ENCODE measurements at places on chromosomes 5 and 9.

DNA sequence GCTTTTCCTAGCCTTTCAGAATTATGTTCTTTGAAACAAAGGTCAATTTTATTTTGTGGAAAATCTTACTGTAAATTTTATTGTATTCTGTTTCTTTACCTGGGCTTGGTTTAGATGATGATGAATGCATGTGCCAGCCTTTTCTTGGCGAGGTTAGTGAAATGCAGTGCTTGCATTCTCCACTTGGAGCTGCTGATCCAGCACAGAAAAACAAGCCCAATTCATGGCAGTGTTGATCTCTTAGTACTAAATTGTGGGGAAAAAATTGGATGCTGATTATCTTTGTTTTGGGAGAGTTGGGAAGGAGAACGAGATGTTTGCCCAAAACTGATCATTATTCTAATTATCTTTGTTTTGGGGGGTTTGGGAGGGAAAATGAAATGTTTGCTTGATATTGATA, 3.7 kb downstream of the HABP4 start:
- H3K27me3 ChIP-seq = no peaks in the 10 kb centered on the region
- H3K36me3 ChIP-seq = no peaks in the 10 kb centered on the region
- H3K4me1 ChIP-seq = peaks cover 17% of the 10 kb centered on the region
- peak; percentile 57 for DNase-seq
- H3K4me3 ChIP-seq = no peak overlapping the region
- H3K27ac ChIP-seq = no peak overlapping the region

GRCh38 chr5:163712011-163712410, 206.6 kb downstream of the MAT2B start:
- no peaks in the 10 kb centered on the region for H3K36me3 ChIP-seq
- no peaks in the 10 kb centered on the region for H3K4me1 ChIP-seq
- no peak for DNase-seq
- no peaks in the 10 kb centered on the region for H3K27me3 ChIP-seq

DNA sequence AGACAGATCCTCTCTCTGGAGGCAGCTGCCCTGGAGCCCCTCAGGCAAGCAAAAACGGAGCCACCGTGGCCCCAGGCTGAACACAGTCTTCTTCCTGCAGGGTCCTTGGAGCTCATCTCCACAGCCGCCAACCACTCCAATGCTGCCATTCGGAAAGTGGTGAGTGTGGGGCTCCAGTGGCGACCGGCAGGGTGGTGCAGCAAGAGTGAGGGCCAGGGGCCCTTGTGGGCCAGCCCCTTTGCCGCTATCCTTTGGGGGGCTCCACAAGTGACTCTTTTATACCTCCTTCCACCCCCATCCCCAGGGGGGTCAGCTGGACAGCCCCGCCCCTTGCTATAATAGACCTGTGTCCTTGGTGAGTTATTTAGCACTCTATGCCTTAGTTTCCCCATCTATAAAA, 47.4 kb upstream of the SUSD3 start:
- H3K27ac ChIP-seq = no peak overlapping the region
- peaks cover 20% of the 10 kb centered on the region for H3K4me1 ChIP-seq
- H3K27me3 ChIP-seq = no peaks in the 10 kb centered on the region

DNA sequence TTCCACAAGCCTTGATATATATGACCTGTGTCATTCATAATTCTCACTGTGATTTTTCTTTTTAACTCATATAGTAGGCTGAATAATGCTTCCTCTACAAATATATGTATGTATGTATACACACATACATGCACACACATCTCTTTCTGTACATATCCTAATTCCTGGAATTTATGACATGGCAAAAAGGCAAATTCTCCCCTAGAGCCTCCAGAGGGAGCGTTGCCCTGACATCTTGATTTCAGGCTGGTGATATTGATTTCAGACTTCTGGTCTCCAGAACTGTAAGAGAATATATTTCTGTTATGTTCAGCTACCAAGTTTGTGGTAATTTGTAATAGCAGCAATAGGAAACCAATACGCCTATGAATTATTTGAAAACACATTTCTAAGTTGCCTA, 166.6 kb upstream of the GAS1 start:
- H3K36me3 ChIP-seq = no peaks in the 10 kb centered on the region
- H3K27ac ChIP-seq = no peak overlapping the region
- H3K27me3 ChIP-seq = no peaks in the 10 kb centered on the region
- no peak overlapping the region for H3K4me3 ChIP-seq

GRCh38 chr5:115542651-115543364, 1.8 kb downstream of the FEM1C start:
- H3K36me3 ChIP-seq = peaks cover 48% of the 10 kb centered on the region
- peak overlapping the region; percentile 96 for H3K27ac ChIP-seq
- no peaks in the 10 kb centered on the region for H3K27me3 ChIP-seq
- DNase-seq = no peak
- H3K4me1 ChIP-seq = peaks cover 11% of the 10 kb centered on the region

DNA sequence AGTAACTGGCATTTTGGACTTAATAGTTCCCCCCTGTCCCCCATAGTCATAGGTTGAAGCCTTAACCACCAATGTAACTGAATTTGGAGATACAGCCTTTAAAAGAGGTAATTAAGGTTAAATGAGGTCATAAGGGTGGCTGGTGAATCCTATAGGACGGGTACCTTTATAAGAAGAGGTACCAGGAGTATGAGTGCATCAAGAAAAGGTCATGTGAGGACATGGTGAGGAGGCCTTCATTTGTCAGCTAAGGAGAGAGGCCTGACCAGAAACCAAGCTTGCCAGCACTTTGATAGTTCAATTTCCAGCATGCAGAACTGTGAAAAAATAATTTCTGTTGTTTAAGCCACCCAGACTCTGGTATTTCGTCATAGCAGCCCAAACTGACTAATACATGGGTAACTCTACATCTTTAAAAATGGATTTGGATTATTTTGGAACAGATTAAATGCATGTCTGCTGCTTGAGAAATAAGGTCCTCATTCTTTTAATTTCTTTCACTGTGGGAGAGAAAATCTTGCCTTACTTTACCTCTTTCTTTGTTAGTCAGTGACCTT, 9.7 kb downstream of the RASA1 start:
- peaks cover 46% of the 10 kb centered on the region for H3K36me3 ChIP-seq
- H3K4me1 ChIP-seq = 0 out of 2 replicates have a peak, but pooled peaks cover 7% of the 10 kb centered on the region
- no peak overlapping the region for H3K4me3 ChIP-seq
- no peak for DNase-seq
- no peak overlapping the region for H3K27ac ChIP-seq
- H3K27me3 ChIP-seq = no peaks in the 10 kb centered on the region

- H3K27ac ChIP-seq = peak overlapping the region; percentile 34
- H3K27me3 ChIP-seq = no peaks in the 10 kb centered on the region
- no peak overlapping the region for H3K4me3 ChIP-seq
- H3K4me1 ChIP-seq = peaks cover 6% of the 10 kb centered on the region
These were observed 53.7 kb upstream of the BOD1 start for GRCh38 chr5:173670130-173670651.

DNA sequence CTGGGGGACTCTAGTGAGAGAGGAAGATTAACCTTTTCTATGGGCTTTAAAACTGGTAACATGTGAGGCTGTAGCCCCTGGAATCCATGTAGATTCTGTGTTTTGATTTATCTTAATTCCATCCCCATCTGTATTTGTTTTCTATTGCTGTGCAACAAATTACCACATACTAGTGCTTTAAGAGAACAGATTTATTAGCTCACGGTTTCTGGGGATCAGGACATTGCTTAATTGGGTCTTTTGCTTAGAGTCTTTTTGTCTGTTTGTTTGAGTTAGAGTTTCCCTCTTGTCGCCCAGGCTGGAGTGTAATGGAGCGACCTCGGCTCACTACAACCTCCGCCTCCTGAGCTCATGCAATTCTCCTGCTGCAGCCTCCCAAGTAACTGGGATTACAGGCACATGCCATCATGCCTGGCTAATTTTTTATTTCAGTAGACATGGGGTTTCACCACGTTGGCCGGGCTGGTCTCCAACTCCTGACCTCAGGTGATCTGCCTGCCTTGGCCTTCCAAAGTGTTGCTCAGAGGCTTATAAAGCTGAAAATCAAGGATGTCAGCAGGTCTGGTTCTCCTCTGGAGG, 29.9 kb upstream of the GNA14 start:
- DNase-seq = no peak
- H3K4me3 ChIP-seq = no peak overlapping the region
- H3K27ac ChIP-seq = no peak overlapping the region
- peaks cover 6% of the 10 kb centered on the region for H3K4me1 ChIP-seq
- H3K36me3 ChIP-seq = no peaks in the 10 kb centered on the region
- H3K27me3 ChIP-seq = no peaks in the 10 kb centered on the region
